ENCODE measurements at places on chromosomes 1 and 21.

DNA sequence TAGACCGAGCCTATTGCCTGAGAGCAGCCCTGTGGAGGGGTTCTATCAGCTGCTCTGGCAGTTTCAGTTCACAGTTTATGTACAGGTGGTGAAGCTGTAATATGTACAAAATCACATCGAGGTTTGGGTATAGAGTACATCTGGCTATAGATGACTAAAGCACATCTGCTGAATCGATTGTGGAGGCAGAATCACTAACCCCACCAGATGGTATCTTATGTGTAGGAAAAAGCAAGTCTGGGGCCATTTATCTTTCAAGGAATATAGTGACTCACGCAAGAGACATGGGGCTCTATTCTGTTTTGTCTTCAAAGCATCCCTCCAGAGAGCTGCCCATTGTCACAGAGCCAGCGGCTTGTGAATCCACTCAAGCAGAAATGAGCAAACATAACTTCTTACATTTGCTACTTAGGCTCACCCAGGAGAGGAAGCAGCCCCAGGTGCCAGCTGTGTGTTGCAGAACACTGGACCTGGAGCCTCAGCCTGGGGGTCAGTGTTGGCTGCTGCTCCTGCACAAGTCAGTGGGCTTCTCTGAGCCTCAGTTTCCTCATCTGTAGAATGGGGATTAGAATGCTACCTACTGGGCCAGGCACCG is 21.3 kb downstream of the MIIP start:
- no peak for DNase-seq

DNA sequence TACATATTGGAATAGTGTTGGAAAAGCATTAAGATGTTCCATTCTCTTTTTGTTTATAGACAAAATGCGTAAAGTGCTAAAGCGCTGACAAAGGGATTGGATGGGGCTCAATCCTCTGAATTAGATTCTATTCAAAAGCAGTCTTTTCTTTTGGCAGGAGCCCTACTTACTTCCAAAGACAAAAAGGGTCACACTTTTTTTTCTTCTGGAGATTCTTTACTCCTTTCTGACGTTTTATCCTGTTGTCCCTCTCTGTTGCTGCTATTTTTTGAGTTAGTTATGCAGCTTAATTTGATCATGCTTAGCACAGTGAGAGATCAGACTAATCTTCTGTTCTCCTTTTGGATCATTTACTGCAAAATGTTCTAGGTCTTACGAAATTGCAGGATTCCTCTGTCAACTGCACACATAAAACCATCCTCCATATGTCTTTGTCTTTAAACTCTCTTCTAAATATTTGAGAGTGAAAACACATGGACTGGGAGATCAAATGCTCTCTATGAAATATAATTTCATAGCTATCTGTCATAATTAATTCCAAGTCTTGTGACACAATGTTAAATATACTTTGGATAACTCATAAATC is 656.4 kb upstream of the ADGRL2 start:
- no peak for DNase-seq

DNA sequence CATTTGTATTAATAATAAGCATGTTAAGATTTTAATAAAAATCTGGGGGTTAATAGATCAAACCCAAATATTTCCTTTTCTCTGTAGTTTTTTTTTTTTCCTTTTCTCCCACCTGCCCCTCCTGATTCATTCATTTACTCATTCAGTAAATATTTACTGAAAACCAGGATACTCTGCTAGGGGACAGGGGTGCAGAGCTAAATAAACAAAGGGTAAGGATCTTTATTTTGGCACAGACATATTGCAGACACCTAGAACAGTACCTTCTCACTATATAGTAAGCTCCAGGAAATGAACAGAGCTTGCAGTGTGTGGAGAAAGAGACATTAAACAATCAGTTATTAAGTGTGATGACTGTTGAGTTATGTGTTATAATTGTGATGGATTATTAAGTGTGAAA is 60.9 kb downstream of the AK5 start:
- no peak for DNase-seq

DNA sequence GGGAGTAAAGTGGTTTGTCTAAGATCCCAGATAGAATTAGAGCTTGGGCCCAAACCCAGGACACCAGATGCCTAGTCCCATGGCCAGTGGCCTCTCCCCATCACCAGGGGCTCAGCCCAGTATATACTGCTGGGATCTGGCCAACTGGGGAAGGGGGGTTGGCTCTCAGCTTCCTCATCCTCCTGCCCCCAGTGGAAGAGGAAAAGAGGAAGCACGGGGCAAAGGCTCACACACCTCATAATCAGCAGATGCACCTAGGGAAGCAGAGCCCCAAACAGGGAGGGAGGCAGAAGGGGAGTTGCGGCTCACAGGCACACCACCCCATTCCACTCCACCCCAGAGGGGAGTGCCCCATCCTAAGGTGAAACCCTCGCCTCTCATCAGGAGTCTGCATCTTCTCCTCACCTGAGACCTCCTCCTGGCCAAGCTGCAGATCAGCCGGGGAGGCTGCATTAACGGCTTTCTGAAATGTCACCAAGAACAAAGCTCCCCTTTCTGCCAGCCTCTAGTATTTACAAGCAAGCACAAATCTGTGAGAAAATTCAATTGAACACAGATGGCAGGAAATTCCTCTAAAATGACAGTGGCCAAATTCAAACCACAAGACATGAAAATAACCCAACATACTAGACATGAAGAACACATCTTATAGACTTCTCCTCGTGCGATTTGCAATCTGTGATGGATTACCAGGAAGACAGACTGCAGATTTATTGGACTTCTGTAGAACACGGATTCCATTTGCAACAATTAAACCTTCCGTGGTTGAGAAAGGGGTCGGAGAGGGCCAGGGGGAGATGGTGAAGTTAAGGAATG is 82.8 kb downstream of the GLIS1 start:
- no peak for DNase-seq

DNA sequence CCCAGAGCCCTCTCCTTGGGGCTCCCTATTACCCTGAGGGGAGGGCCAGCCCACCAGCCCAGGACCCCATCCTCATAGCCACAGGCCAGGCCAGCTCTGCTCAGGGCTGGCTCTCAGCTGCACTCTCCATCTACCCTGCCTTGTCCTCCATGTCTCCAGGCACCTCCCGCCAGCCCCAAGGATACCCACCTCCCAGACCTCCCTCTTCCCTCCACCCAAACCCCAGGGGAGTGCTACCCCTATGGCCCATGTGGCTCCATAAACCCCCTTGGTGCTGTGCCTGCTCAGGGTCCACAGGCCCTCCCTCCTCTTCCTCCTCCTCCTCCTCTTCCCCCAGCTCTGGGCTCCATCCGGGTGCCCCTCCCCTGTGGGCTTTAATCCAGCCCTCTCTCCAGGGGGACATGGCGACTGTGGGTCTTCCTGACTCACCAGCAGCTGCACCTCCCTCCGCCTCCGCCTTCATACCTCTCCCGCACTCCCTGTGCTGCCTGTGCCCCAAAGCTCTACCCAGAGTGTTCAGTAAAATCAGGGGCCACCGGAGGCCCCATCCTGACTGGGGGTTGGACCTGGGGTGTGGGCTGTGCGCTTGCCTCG is 9.1 kb downstream of the YBEY start:
- no peak for DNase-seq

DNA sequence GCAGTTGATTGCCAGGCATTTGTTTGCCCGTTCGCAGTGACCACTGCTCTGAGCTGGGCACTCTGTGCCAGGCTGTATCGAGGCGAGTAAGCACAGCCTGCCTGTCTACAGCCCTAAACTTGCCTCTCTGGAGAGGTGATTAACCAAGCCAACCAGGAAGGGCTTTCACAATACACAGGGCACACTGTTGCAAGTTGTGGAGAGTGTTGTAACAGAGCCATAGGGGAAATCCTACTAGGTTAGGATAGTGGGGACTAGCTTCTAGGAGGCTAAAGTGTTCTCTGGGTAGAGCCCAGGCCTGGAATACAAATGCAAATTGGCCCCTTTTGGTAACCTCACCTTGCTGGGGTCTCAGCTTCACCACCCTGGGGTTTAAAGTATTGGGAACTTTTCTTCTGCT is 23.8 kb downstream of the PRDM2 start:
- no peak for DNase-seq

DNA sequence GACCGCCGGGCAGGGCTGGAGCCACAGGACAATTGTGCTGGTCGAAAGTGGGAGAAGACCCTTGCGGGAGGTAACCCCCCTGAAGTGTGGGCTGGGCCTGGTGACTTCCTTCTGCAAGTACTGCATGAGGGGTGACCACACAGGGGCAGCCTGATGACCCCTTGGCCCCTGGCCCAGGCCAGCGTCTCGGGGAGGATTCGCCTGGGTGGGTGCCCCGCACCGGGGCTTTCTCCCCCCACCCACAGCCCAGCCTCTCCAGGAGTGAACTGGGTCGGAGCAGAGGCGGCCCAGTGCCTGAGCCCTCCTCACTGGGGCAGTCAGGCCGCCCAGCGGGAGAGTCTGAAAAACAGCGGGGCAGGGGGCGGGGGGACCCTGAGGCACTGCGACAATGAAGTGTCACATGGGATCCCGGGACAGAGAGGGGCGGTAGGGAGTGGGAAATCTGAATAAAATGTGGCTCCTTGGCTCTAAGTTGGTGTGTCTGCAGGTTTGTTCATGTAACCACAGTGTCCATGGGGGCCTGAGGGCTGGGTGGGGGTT is 1.6 kb upstream of the DNMT3L start:
- no peak for DNase-seq

GRCh38 chr1:227959325-227959860 is 11.7 kb upstream of the WNT9A start:
- no peak for DNase-seq

DNA sequence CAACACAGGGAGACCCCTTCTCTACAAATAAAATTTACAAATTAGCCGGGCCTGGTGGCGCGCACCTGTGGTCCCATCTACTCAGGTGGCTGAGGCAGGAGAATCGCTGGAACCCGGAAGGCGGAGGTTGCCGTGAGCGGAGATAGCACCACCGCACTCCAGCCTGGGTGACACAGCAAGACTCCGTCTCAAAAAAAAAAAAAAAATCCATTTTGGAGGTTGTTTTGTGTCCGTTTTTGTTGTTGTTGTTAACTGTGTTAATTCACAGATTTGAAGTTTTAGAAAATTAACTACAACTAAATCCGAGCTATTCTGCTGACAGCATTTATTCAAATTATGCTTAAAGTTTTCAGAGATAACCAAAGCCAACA is 618 bp downstream of the CLCC1 start:
- no peak for DNase-seq

DNA sequence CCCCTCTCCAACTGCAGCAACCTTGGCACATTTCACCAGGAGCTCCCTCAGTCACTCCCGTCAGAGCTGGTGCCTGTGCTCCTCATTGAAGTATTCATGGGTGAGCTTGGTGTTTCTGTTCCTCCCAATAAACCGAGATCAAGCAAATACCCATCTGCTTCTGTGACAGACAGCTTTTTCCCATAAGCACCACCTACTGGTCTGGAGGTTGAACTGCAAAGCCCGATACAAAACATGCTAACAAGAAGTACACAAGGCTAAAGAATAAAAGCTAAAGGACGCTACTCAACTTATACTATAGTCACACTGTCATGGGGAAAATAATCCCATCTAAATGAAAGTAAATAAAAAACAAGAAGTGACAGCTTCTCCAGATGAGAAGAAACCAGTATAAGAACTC is 111.9 kb upstream of the C21orf91 start:
- no peak for DNase-seq

Data from stimulated activated CD8-positive, alpha-beta memory T cell treated with anti-CD3 and anti-CD28 coated beads, Interleukin-7, amount 100 ng/mL, for 1 hour (primary cell).